Kidney epithelial cell (primary cell): ENCODE measurements at places on chromosomes 4 and X. TPM values are rescaled to one million over a fixed set of nuclear protein-coding genes. Genes with fewer than 3 reads are reported as not detected.

Gene MAGEA4
- total RNA-seq = not detected in 2 replicates

DNA sequence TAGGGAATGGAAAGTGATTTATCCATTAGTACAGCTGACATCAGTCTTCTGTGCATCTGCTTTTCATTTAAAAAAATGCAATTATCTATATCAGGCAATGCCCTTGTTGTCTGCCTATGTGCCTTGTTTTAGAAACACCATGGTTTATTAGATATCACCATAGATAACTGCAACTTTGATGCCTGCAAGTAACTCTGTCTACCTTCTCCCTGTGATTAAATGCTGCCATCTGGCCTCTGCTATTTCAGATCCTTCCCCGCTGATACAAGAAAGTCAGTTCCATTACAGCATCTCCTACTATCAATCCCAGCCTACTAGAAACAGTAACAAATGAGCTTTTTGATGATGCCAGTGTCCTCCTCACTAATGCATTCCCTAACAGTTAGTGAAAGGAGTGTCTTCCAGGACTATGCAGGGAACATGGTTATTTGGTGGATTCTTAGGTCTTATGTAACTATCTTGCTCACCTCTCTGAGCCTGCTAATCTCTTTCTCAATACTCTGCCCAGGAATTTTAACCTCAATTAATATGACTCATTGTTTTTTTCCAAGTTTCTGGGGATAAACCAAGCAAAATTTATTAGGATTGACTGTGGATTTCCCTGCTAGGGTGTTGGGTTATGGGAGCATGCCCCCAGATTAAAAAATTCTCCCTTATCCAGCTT is 444.9 kb downstream of the RAPGEF2 start:
- no peak for DNase-seq

DNA sequence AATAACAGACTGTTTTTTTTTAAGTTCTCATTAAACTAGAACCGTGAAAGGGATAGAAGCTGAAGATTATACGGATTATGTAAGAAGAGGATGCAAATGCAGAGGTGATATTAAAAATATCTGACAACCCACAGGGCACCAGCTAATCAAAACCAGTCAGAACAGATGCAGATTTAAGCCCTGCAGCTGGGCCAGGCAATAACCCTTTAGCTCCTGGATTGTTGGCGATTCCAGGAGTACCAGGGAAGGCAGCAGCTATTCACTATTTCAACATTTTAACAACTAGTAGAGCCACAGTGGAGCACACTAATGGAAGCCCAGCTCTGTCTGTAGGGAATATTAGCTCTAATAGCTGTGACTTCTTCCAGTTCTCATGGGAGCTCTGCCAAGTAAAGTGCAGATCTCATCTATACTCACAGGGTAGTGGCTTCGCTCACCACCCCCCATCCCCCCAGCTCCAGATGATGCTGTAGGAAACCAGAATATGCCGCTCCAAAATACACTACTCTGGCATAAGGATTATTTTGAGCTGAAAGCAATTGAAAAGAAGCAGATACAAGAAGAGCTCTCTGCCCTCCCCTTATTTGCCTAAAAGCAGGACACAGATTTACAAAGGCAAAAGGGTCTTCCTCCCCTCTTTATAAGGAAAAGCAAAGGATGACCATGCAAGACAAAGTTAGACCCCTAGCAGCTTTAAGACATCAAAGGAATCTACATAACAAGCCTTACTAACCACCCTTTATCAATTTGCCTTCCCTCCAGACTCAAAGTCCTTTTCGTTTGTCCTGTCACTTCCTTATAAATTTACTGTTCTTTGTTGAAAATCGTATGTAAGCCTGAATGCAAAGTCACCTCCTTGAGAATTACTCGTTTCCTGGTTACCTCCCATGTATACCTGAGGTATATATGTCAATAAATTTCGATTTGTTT is 13.7 kb downstream of the SCD5 start:
- no peak for DNase-seq

DNA sequence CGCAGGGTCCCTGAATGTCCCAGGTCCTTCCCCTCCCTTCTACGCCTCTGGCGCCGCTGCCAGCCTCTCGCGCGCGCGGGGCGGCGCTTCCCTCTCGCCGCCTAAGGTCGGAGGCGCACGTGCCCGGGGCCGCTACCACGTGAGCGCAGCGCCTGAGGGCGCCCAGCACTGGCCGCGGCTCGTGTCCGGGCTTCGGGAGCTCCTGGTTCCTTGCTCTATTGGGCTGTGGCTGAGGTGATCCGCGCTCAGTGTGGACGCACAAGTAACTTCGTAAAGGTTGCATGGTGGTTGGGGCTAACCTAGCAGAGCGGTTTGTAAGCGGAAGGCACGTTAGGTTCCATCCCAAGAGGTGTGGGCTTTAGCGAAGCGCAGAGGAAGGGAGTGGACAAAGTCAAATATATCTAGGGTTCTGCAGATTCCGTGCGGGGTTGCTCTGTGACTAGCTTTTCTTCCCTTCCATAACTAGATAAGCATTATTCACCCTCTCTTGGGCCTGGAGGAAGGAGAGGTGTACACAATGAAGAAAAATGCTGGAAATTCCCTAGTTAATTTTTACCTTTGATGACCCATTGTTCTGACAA is 1.8 kb downstream of the TLL1 start:
- DNase-seq = peak; percentile 37

Gene IGFBP7
- 1,064 and 1,134 TPM in 2 replicates for total RNA-seq

GRCh38 chrX:47992095-47992380 is 11.8 kb downstream of the ZNF182 start:
- DNase-seq = no peak

GRCh38 chr4:169634975-169635374 is 14.6 kb downstream of the CLCN3 start:
- DNase-seq = no peak

Gene SEPTIN6
- total RNA-seq = 30.2 and 32.0 TPM in 2 replicates

Gene CSAG3
- total RNA-seq = not detected in 2 replicates

Gene PAGE2B
- not detected in 2 replicates for total RNA-seq

DNA sequence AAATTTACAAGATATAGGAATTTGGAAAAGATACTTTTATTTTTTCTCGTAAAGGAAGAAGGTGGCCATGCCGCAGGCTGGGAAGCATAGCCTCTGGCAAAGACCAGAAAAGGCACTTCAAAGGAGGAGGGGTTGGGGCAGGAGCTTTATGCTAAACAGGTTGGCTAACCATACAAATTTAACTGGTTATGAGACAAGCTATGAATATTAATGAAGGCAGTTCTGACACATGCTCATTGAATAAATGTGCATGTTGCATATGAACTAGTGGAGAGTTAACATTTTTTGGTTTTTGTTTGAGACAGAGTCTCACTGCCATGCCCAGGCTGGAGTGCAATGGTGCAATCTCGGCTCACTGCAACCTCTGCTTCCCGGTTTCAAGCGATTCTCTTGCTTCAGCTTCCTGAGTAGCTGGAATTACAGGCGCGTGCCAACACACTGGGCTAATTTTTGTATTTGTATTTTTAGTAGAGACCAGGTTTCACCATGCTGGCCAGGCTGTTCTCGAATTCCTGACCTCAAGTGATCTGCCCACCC is 36.5 kb downstream of the GALNTL6 start:
- DNase-seq = no peak

GRCh38 chr4:153215921-153216320 is 11.7 kb downstream of the TRIM2 start:
- no peak for DNase-seq

DNA sequence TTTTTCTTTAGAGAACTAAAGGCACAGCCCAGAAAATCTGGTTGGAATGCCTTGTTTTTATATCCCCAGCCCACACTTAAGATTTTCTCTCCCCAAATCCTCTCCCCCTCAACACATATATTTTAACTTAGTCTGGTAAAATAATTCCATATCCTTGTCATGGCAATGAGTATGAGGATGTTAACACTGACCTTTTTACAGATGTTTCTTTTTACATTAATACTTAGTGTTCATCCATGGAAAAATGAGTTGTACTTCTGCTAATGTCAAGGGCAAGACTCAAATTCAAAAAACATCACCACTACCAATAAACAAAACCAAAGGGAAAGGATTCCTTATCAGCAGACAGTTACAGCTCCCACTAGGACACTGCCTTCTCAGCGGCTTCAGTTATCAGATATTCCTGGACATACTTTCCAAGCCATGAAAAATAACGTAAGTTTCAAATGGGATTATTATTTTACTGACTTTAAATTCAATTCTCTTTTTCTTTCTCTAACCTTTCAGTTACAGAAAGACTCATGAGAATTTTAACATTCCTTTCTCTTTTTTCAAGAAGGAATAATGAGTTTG is 83.3 kb downstream of the RASL11B start:
- no peak for DNase-seq

- DNase-seq = no peak
These were observed 231.9 kb upstream of the BCOR start for GRCh38 chrX:40329616-40330015.

- DNase-seq = no peak
These were observed 122.0 kb downstream of the CT47B1 start for GRCh38 chrX:120753413-120754251.

Gene SH3TC1
- 18.9 and 30.5 TPM in 2 replicates for total RNA-seq

DNA sequence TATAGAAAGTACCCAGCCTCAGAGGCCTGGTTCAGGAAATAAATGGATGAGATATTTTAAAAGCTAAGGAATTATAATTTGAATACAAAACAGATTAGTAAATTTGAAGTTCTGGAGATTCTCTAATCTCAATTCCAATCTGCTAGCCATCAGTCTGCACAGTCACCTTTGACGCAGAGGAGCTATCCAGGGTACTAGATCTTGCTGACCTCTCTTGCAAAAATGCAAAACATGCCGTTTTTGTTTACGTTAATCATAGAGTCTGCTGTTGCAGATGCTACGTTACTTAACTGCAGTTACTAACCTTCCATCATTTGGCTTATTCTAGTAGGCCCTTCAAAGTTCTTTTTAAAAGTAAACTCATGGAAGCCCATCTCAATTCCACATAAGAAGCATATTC is 10.4 kb downstream of the CCSER1 start:
- DNase-seq = no peak

- no peak for DNase-seq
These were observed 571 bp upstream of the EDA start for GRCh38 chrX:69615342-69615741.

- no peak for DNase-seq
These were observed 750 bp downstream of the TMEM129 start for GRCh38 chr4:1720163-1720983.

DNA sequence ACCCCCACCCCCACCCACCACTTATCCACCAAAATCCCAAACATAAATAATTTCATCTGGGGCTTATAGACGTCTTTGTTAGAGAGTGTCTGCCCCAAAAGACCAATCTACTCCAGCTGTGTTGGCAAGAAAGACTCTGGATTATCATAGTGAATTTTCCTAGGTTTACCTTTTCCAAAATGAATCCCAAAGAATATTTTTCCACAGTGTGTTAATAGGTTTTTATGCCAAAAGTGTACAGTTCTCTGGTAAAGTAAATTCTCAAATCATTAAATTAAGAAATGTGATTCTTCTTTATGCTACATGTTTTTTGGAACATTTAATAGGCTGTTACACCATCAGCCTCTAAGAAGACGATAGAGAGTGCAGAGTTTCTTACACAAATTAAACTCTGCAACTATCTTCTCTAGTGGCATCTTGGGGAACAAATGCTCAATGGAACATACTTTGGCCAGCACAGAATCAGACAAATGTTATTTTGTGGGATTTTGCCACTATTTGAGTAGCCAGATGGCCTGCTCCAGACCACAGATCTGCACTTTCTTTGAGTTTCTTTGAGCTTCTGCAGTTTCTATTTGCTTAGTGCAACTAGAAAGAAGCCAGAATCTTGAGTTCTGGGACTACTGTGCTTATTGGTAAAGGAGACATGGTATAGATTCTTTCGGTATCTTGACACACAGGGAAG is 206.0 kb downstream of the KIT start:
- DNase-seq = no peak

- DNase-seq = no peak
These were observed 54.4 kb downstream of the KIT start for GRCh38 chr4:54712206-54712605.

DNA sequence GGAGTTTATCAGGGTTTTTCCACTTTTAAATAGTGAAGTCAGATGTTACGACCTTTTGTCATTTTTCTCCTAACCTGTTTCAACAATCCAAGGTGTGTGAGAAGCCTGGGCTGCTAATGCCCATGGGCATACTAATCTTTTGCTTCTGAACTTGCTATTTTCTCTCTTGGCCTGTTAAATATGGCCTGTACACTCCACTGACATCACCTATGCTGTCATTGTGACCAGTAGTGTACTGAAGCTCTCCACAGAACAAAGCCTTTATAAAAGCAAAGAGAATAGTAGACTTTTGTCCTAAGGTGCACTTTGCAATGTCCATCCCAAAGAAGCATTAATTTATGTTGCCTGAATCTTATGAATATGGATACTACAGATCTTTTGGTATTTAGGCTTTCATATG is 1490.5 kb downstream of the STIM2 start:
- DNase-seq = no peak

Gene UXT
- total RNA-seq = 149 and 165 TPM in 2 replicates

DNA sequence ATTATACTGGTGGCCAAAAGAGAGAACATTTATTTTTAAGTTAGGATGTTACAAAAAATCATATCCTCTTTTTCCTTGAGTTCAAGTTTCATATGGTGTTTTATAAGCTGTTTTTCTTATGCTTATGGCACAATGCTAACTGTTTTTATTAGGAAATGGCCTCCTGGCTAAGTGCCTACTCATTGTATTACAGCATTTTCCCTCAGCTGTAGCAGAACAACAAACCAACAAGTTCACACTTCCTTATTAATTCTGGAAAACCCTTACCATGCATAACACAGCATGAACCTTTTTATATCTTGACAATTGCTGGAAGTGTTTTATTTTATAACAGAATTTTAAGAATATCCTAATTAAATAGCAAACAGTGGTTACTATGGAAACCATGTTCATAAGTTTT is 165.8 kb downstream of the GASK1B start:
- DNase-seq = no peak

- DNase-seq = no peak
These were observed 6.8 kb upstream of the ANOS1 start for GRCh38 chrX:8738588-8739189.

- DNase-seq = peak; percentile 39
These were observed 75.6 kb downstream of the REPS2 start for GRCh38 chrX:17021851-17022604.

DNA sequence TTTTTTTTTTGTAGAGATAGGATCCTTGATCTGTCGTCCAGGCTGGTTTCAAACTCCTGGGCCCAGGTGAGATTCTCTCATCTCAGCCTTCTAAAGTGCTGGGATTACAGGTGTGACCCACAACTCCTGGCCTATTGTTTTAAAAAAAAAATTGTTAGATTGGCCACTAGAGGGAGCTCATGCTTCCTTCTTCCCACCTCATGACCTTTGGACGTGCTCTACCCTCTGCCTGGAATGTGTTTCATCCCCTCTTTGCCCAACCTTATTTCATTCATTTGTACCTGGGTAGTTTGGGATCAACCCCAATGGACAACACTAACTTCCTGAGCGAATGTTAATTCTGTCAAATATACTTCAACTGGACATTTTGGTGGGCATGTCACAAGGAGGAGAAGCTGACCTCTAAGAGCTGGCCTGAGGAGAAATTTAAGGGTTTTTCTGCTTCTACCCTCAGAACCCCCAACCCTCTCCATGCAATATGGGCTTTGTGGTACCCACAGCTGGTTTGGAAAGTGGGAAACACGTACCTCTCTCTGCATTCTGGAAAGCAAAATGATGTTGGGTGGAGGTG is 6.4 kb downstream of the PPEF2 start:
- no peak for DNase-seq
